Thymus (tissue), 14 donors: ENCODE measurements at places on chromosomes 13 and 19. TPM values are rescaled to one million over a fixed set of nuclear protein-coding genes. Genes with fewer than 3 reads are reported as not detected.

OR7D2 gene
- under 0.01 TPM for total RNA-seq

DNA sequence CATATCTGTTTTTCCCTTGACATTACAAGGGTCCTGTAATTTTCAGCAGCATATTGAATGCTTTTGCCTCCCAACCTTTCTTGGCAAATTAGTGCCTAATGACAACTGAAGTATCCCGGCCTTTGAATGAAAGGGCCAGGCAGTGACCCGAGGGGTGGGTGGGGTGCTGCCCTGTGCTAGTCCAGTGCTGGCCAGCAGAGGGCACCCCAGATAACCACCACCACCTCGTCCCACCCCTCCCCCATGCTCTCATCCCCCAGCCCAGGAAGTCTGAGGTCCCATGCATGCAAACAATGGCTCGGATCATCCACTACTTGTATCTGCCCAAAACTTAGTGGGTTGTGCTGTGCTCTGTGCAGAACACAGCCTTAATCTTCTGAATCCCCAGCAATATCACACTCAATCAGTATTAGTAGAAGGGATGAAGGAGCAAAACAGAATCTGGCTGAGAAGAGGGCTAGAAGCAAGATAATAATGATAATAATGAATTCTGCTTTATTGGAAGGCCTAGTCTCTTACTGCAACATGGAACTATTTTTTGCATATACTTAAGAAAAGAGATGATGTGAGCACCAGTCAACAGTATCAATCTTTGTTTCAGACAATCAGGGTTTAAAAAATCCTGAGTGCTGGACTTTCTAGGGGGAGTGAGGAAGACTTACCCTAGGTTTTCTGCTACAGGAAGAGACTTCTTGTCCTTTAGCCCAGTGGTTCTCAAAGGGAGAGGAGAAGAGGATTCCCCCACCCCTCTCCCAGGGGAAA, 3.8 kb downstream of the ATP12A start:
- H3K4me3 ChIP-seq: no peak overlapping the region
- H3K36me3 ChIP-seq: no peaks in the 10 kb centered on the region
- H3K4me1 ChIP-seq: peaks cover 29% of the 10 kb centered on the region
- H3K27me3 ChIP-seq: peaks cover 21% of the 10 kb centered on the region
- DNase-seq: no peak
- H3K27ac ChIP-seq: no peak overlapping the region

DNA sequence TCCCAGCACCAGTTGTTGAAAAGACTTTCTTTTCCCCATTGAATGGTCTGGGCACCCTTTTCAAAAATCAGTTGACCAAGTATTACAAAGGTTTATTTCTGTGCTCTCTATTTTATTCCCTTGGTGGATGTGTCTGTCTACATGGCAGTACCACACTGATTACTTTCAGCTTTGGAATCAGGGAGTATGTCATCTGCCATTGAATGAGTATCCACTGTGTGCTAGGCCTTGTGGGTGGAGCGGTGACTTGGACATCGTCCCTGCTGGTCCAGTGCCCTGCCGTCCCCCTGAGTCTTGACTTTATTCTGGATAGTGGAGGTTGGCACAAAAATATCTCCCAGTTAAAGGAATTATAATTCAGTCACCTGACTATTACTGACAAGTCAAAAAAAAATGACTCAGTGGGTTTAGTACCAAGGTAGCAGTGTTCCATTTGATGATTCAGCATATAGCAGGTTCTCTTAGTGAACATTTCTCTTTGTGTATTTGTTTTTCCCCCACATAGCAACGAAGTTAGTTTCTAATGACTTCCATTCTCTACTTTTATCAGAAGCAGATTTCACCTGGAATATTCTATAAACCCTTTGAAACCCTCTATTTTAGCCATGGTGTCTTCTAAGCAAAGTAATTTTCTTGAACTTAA, 3.9 kb downstream of the UPF3A start:
- DNase-seq: no peak
- H3K4me3 ChIP-seq: no peak overlapping the region
- H3K4me1 ChIP-seq: peaks cover 14% of the 10 kb centered on the region
- H3K27ac ChIP-seq: no peak overlapping the region

DNA sequence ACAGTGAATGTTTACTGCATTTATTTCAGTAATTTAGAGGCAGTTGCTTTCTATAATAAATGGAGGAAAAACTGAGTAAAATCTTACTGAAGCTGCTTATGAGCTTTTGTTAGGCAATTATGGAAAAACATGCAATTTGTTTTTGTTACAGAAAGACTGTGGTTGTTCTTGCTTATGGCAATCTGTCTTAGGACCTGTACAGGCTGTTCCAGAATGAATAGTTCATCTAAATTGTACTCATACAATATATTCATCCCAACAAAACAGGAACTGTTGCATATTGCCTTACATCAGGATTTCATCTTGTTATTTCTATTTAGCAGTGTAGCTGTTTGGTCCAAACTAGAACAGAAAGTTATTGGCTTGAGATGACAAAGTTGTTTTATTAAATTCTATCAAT, 199.2 kb downstream of the NALCN start:
- no peaks in the 10 kb centered on the region for H3K4me1 ChIP-seq
- H3K4me3 ChIP-seq: no peak overlapping the region
- no peak overlapping the region for H3K27ac ChIP-seq
- H3K27me3 ChIP-seq: no peaks in the 10 kb centered on the region
- DNase-seq: no peak

- H3K27ac ChIP-seq: no peak overlapping the region
- no peak overlapping the region for H3K4me3 ChIP-seq
- peaks cover 4% of the 10 kb centered on the region for H3K4me1 ChIP-seq
- H3K27me3 ChIP-seq: no peaks in the 10 kb centered on the region
Observed at GRCh38 chr19:35307931-35308330, 16.0 kb downstream of the MAG start.
